ENCODE measurements at places on chromosomes 11 and 22.

- DNase-seq = no peak
These were observed 58.1 kb downstream of the LRP5 start for GRCh38 chr11:68370211-68371111.

DNA sequence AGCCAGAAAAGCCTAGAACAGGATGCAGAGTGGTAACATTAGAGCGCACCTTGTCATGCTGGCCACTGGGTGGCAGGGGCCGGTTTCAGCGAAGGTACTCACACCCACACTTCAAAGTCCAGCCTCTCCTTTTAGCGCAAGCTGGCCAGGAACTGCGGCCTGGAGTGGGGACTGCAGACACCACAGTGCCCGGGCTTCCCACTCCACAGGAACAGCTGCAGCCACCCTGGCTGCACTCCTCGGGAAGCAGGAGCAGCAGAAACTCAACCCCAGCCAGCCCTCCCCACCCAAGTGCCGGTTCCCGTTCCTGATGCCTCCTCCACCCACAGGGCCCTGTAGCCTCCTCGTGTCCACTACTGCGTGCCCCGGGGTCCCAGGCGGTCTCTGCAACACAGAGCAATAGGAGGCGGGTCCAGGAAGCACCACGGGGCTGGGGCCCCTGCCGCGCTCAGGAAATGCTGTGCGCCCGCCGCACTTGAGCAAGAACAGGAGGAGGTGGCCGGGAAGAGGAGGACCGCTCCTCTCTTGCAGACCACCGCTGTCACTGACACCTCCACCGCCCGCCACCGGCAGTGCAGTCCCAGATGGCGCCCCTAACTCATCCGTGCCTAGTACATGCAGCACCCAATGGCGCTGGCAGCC, 2.2 kb downstream of the RFPL2 start:
- DNase-seq = no peak

- DNase-seq = no peak
These were observed 12.3 kb upstream of the BID start for GRCh38 chr22:17786435-17787161.

GRCh38 chr11:103488579-103488978, 379.4 kb downstream of the DYNC2H1 start:
- no peak for DNase-seq

DNA sequence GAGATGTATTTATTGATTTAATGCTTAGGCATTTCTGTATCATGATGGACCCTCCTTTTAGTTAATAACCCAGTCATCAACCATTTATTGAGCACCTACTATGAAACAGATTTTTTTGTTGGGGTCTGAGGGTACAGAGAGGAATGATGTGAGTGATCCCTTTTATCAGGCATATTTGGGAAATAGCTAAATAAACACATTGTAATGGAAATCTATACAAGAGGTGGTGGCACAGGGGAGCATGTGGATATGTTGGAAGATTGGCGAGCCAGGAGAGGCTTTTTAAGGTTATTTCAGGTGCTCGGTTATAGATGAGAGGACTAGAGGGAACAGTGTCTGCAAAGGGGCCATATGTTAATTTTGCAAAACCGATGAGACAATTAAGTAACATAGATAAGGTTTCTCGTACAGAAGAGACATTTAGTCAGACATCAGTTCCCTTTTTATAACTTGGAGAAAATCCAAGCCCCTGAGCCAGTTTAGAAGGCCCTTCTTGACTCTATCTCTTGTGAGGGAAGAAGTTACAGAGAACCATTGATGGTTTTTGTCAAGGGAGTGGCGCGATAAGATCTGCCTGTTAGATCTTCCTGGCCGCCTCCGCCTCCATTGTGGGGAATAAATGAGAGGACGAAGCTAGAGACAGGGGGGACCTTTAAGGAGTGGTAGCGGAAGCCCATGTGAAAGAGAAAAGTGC, 2.0 kb downstream of the ATXN10 start:
- DNase-seq = no peak

DNA sequence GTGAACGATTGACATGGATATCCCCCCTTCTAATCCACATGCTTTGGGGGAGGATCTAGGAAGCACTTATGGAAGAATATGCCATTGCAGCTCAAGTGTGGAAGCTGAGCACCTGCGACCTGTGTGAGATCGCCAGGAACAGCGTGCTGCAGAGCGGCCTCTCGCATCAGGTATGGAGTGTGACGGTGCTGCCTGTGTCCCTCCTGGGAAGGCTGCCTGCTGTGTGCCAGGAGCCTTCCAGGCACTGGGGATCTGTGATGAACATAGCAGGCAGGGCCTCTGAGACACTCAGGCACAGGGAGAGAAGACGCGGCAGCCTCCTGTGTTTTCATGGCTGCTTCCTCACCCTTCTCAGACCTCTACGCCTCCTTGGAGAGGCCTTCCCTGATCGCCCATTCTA, 36.5 kb downstream of the RNF141 start:
- DNase-seq = no peak

- no peak for DNase-seq
These were observed 77.6 kb downstream of the PACSIN2 start for GRCh38 chr22:42937164-42937843.

GRCh38 chr22:20487715-20488114, 7.9 kb downstream of the KLHL22 start:
- no peak for DNase-seq

GRCh38 chr22:17162731-17163130, 3.7 kb upstream of the HDHD5 start:
- no peak for DNase-seq

DNA sequence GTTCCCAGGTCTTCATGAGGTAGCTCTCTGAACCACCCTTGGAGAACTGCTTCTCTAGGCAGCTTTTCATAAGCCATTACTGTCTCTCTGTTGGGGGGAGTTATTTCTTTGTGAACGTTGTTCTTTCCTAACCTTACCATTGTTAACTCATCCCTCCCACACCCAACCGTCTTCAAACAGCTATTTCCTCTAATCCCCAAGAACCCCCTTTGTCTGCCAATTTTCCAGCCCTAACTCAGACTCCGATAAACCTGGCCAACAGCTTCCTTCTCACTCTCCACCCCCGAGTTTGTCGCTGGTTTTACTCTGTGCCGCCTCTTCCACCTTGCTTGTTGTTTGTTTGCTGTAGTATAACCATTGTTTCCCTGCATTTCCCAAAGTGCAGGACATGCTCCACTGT, 131.5 kb downstream of the CCDC34 start:
- no peak for DNase-seq

- DNase-seq = no peak
These were observed 258.0 kb downstream of the KIRREL3 start for GRCh38 chr11:126742582-126742981.

GRCh38 chr11:69155302-69156234, at the start of gene SMIM38:
TSS of gene SMIM38 (plus strand) at chr11:69155935. CDS start at chr11:69157847, 1,912 bp downstream.
- DNase-seq = no peak

- no peak for DNase-seq
These were observed 843 bp downstream of the OR56B1 start for GRCh38 chr11:5737091-5737490.

GRCh38 chr11:17005646-17006045, 8.6 kb downstream of the PLEKHA7 start:
- no peak for DNase-seq

DNA sequence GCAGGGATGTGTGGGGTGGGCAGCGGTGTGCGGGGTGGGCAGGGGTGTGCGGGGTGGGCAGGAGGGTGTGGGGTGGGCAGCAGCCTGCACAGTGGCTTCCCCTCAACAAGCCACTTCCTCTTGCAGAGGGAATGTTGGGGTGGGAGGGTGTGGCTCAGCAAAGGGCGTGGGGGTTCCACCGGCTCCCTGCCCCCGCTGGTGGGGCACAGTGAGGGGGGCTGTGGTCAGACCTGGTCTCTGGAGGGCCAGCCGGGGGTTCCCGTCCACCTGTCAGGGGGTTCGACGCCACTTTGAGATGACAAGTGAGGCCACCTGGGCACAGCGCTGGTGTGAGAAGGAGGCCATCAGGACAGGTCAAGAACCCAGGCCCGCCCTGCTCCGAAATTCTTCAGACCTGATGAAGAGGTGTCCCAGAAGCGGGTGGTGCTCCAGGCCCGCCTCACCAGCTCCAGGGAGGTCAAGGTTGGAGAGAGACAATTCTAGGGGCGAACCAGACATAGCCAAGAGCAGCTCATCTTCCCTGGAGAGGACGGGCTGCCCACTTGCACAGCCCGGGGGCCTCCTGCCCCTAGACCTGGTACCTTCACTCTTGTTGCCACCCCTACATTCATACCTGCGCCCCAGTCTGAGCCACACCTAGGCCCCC, 1.3 kb downstream of the C11orf21 start:
- no peak for DNase-seq

DNA sequence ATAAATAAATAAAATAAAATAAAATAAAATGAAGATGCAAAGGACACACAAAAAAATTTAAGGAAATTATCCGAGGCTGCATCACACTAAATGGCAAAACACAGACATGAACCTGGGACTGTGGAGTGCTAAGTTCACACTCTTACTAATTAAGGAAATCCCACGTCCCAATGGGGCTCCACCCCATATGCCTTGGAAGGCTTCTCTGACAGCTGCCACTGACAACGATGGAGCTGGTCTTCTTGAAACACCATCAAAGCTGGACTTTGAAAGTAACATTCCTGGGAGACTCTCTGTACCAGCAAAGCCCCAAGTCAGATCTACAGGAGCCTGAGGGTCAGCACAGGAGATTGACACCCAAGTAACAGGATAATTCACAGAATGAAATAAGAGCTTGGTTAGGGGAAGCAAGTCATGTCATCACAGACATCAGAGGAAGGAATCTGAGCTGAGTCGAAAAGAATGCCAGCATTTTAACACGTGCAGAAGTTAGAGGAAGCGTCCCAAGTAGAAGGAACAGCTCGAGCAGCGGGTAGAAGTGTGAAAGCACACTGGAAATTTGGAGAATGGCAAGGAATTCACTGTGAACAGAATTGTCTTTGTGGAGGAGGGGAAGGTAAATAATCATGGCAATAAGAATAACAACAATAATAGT, 13.8 kb downstream of the TPST2 start:
- DNase-seq = no peak

GRCh38 chr22:50560034-50560433, 2.7 kb downstream of the SYCE3 start:
- no peak for DNase-seq
